ENCODE measurements at places on chromosomes 2 and 18.

DNA sequence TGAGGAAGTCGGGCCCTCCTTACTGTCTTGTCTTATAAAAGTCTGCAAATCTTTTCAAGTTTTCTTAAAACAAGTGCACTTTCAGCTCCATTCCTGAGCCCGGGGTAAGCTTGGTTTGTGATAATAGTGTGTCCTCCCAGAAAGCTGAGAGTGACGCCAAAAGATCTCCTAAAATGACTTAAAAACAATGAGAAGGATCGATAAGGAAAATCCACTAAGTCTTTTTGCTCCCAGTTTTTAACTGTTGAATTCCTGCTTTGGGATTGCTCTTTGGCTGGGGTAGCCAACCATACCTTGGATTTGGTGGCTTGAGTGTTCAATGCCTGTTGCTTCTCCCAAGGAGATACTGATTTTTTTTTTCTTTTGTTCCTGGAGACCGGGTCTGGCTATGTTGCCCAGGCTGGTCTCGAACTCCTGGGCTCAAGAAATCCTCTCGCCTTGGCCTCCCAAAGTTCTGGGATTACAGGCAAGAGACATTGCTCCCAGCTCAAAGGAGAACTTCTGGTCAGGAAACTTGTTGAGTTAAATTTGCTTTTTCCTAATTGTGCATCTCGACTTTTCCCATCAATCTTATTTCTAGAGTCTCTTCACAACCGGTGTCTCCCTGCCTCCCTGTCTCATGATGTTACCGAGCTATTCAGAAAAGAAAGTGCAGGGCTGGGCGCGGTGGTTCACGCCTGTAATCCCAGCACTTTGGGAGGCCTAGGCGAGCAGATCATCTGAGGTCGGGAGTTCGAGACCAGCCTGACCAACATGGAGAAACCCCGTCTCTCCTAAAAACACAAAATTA lies 3.0 kb downstream of the TGIF1 start:
- no peak for DNase-seq

- no peak for DNase-seq
Measured at GRCh38 chr18:74116633-74117554, 30.7 kb downstream of the FBXO15 start.

GRCh38 chr2:197306696-197307040 lies 3.9 kb downstream of the ANKRD44 start:
- no peak for DNase-seq

DNA sequence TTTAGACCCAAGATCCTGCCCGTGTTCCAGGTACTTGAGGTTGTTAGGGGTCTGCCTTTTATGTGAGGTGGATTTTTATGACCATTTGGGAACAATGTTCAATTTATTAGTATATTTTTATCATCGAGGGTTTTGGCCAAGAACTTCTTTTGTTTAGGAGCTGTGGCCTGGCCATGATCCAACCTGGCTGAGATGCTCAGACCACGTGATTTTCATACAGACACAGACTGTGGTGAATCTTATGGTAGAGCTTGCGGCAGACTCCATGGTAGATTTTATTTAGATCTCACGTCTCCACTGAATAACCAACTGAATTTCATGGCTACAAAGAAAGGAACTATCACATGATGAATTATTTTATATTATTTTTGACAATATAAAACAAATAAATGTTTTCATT lies 405.5 kb upstream of the VWC2L start:
- peak; percentile 1 for DNase-seq

DNA sequence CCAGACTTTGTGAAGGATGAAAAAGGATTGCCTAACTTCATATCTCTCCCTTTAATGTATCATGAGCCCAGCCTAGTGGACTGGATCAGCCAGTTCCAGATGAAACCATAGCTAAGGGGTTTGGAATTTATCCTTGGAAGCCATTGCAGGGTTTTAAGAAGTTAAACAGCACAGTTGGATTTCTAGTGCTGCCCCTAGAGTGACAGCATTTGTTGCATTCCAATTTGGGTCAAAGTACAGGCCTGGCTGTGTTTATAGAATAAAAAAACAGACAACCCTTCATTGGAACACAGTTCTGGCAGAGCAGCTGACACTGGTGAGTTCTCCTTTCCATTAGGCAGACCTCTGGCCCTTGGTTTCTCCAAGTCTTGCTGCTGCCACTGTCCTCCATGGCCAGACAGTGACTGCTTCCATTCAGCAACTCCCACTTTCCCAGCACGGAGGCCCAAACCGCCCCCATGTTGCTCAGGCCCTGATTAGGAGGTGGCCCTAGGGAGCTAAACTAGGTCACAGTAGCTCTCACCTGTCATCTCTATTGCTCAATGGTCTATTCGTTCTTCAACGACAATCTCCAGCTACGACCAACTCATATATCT lies 8.0 kb downstream of the GPR39 start:
- no peak for DNase-seq

GRCh38 chr18:23872701-23873550 lies 141.6 kb upstream of the TTC39C start:
- DNase-seq: no peak

DNA sequence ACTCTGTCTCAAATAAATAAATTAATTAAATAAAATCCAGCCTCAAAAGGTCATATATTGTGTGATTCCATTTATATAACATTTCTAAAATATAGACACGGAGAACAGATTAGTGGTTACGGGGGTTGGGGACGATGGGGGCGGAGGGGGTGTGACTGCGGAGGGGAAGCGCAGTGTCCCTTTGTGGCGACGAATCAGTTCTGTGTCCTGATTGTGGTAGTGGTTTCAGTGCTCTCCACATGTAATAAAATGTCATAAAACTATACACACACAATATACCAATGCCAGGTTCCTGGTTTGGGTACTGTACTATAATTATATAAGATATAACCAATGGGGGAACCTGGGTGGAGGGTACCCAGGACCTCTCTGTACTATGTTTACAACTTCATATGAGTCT lies 186.4 kb downstream of the ANAPC1 start:
- DNase-seq: no peak

GRCh38 chr2:239195318-239195871 lies 205.4 kb downstream of the HDAC4 start:
- no peak for DNase-seq

- DNase-seq: no peak
Measured at GRCh38 chr2:179790235-179791217, 70.9 kb downstream of the ZNF385B start.
